Mesenteric fat pad (tissue), 1 donor: ENCODE measurements at places on chromosomes 5 and 9. TPM values are rescaled to one million over a fixed set of nuclear protein-coding genes. Genes with fewer than 3 reads are reported as not detected.

- DNase-seq: no peak
These were observed 283.0 kb upstream of the ITGA1 start for GRCh38 chr5:52504584-52505240.

DNA sequence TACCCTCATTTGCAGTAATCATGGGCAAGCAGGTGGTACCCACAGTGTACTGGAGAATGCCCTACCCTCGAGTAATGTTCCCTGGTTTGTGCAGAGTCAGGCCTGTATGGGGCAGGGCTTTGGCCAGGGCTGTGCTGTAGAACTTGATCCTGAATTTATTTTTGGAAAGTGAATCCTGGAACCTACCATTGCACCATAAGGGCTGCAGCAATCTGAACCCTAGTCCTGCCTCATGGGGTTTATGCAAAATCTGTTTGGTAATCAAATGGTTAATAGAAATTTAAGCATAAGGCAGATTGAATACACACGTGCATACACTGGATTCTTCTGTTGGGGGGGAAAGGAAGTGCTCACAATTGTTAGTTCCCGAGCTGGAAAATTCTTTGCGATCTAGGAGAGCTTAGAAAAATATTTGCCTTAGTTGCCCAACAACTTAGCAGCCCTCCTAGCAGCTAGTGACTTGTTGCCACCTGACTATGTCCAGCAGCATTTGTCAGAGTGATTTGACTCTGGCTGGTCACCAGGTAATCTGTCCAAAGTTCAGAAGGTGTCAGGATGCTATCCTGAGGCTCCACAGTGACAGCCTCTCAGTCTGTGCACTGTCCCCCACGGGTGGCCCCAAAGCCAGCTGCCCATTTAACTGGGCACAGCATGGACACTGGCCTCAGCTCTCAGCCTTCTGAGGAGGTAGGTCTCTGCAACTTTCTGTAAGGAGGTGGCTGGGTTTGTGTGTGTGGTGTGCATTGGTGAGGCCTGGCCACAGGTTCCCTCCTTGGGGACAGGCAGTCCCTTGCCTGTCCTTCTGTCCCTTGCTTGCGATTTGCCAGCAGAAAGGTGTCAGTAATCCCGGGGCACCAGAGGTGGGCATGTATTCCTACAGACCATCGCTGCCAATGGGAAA, 8.3 kb downstream of the MVB12B start:
- no peak for DNase-seq

GRCh38 chr5:179430193-179431175, 85.2 kb upstream of the ADAMTS2 start:
- no peak for DNase-seq

- DNase-seq: no peak
These were observed 77.4 kb upstream of the VCAN start for GRCh38 chr5:83394190-83394589.

DNA sequence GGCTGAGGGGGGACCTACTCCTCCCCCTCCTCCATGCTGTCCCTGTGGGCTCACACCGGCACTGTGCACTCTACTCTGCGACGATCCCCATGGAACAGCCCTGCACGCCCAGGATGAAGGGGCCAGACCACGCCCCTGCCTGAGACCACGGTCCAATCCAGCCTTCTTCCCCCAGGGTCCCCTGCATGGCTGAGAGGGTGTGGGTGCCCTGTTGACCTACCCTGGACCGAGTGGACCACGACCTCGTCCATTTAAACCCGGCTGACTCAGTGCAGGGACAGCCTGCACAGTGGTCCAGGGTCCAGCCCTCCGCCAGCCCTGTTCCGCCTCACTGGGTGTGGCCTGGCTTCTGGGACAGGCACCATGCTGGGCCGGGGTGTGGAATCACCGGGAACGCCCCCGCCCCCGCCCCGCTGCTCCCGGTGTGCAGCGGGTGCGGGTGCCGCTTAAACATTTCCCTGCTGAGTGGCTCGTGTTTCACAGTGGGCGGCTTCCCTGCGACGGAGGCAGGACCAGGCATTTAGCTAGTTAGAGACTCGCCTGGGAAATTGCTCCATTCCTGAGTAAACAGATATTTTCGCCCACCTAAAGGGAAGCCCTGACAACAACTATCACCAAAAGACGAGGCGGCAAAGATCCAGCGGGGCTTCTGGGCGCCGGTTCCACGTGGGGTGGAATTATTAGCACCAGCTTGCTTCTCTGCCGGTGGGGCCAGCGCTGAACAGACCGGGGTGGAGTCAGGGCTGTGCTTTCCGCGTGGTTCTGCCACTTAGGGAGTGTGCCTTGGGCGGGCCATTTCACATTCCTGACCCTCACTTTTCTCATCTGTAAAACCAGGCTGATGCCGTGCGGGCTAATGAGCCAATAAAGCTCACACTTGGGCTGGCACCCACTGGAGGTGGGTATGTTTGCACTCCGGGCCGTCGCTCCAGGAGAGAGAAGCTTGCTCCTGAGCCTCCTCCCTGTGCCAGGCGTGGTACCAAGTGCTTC, 22.6 kb downstream of the DBH start:
- DNase-seq: no peak

GRCh38 chr5:63959177-63959982, 2.9 kb downstream of the HTR1A start:
- no peak for DNase-seq

DNA sequence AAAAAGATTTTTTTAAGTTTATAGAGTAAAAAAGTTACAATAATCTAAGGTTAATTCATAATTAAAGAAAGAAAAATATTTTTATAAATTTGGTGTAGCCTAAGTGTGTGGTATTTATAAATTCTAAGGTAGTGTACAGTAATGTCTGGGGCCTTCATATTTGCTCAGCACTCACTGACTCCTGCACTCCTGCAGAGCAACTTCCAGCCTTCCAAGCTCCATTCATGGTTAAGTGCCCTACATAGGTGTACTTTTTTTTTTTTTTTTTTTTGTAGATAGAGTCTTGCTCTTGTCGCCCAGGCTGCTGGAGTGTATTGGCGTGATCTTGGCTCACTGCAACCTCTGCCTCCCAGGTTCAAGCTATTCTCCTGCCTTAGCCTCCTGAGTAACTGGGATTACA, 10.1 kb downstream of the ACOT12 start:
- DNase-seq: no peak

GRCh38 chr5:113575074-113575473, 61.6 kb downstream of the YTHDC2 start:
- DNase-seq: no peak

DNA sequence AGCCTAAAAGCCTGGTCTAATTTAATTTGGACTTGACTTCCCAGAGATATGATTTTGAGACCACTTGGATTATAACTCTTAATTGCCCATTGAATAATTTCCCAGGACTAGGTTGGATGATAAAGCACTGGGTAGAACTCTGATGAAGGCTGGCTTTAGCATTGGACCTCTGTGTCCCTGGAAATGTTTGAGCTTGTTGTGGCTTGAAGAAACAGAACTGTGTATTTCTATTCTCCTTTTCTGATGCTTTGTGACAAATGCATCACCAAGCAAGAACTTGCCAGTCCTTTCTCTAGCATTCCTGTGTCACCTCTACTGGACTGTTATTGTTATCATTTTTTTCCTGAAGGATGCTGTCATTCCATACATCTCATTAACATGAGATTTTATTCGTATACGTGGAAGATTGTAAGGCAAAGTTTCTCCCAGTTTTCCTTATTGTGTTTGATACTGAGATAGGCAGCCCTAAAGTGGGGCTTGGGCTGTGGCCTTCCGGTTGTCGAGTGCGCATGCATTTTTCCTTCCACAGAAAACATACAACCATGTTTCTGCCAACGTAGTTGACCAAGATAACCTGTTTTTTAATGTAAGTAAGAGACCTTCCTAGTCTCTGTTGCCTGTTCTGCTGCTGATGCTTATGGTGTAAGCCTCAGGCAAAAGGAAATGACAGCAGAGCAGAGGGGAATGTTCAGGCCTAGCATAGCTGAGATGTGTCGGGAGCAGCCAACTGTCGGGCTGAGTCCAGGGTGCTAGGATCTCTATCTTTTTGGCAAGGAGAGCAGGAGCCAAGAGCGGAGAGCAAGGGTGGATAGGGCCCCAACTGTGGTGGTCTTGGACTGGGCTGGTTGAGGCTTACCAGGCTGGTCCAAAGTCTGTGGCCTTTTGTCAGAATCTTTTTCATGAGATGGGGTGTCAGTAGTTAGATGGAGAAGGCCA, 2.3 kb downstream of the NTRK2 start:
- DNase-seq: no peak

- DNase-seq: no peak
These were observed 151.0 kb downstream of the NXNL2 start for GRCh38 chr9:88685966-88686365.

The HEMGN gene
- not detected for total RNA-seq

The CD72 gene
- total RNA-seq: 7.0 TPM

The PARP8 gene
- total RNA-seq: 28.0 TPM

The IFNA13 gene
- total RNA-seq: not detected

The FBLL1 gene
- total RNA-seq: not detected

The SAXO1 gene
- not detected for total RNA-seq

The DDX4 gene
- not detected for total RNA-seq
